ENCODE measurements at places on chromosomes 6 and 20.
A peak's percentile ranks its signal among the peaks of the same experiment; 100 is the strongest.

DNA sequence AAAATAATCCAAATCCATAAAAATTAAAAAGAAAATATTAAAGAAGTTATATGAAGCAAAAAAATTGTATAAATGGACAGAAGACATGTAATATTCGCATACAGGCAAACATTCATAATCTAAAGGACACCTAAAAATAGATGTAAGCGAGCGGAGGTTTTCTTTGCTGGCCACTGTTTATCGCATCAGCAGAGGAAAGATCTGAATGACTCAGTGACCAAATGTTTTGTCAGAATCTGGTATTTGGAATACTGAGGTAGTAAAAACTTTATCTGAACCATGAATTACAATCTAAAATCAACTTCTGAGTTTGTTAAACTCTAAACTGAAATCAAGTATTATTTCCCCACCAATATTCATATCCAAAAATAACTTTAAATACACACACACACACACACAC lies 7.8 kb downstream of the TSPYL4 start:
- DNase-seq: no peak

GRCh38 chr6:112626468-112627082 lies 279.4 kb downstream of the RFPL4B start:
- peak; percentile 80 for DNase-seq

- no peak for DNase-seq
These were observed 967 bp downstream of the KIAA0408 start for GRCh38 chr6:127458222-127458621.

DNA sequence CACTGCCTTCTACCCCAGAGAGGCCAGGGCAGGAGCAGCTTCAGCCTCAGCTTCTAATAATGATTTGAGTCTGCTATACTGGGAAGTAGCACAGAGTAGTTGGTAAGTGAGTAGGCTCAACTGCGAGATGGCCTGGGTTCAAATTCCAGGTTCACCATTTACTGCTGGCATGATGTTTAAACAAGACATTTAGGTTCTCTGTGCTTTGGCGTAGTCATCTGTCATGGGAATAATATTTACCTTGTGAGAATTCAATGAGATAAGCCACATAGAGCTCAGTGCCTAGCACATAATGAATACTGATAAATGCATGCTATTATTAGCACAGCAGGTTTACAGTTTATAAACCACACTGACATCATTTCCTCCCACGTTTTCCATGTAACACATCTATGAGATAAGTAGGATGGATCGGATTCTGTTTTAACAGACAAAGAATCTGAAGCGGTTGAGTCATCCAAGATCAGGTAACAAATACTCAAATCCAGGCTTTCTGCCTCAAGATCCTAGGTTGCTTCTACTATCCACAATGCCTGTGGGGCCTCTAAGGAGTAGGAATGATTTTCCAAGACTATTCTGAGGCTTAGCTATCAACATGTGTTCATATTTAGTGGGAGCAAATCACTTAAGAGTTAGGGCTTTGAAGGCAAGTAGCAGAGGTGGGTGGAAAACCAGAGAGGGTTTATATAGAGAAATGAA lies 72.9 kb upstream of the DTNBP1 start:
- DNase-seq: no peak

DNA sequence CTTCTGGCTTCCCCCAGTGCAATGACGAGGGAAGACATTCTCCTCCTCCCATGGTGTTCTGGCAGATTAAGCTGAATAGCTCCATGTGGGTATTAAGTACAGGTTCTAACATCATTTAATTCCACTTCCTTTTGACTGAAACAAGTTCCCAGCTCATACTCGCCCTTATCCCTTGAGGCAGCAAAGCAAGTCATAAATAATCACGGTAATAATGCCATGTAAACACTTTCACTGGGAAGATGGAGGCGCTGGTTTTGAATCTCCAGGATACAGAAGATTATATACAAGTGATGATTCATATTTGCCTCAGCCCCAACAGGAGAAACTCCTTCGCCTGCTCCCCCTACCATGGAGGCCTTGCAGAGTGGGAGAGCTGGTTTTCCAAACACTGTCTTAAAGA lies 141.3 kb downstream of the PXDC1 start:
- no peak for DNase-seq
